Mesenteric fat pad (tissue), 1 donor: ENCODE measurements at places on chromosomes 12 and 14. TPM values are rescaled to one million over a fixed set of nuclear protein-coding genes. Genes with fewer than 3 reads are reported as not detected.

DNA sequence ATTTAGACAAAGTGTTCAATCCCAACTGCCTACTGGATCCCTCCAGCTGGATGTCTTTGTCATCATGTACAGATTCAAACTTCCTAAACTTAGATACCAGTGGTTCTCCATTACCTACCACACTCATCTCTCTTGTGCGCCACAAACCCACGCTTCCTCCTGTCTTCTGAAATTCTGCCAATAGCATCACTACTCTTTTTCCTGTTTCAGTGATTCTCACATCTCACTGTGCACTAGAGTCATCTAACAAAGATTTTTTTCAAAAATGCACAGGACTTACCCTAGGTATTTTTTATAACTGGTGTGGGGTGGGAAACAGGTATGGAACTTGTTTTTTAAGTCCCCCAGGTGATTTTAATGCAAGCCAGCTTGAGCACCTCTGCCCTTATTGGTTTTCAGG lies 5.9 kb downstream of the PSMB5 start:
- no peak for DNase-seq

GRCh38 chr12:53729644-53730043 lies 2.4 kb upstream of the CALCOCO1 start:
- no peak for DNase-seq

DNA sequence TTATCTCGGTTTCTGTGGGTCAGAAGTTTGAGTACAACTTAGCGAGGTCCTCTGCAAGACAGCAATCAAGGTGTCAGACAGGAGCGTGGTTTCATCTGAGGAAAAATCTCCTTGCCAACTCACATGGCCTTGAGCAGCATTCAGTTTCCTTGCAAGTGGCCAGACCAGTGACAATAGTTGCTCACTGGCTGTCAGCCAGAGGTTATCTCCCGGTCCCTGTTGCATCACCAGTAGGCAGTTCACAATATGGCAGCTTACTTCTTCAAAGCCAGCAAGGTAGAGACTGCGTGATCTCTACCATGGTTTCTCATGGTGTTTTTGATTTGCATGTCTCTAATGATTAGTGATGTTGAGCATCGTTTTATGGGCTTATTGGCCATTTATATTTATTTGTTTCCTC lies 143.8 kb upstream of the DAAM1 start:
- no peak for DNase-seq

- DNase-seq = no peak
These were observed 30.0 kb downstream of the SLC39A9 start for GRCh38 chr14:69428289-69428998.

DNA sequence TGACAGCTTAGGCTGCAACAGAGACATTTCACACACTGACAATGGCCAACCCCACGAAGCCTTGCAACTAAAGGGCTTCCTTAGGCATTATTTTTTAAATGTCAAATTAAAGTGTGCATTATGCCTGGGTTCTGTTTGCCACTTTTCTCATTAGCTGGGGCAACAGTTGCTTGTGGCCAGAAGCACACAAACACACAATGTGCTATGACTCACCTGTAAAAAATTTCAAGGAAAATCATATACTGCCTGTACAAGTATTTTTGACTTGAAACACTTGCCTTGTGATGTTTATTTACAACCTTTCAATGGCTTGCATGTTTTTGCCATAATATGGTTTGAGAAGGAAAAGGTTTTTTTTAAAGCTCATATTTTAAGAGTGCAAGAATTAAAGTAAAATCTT lies 1.9 kb downstream of the NTN4 start:
- DNase-seq = no peak

DNA sequence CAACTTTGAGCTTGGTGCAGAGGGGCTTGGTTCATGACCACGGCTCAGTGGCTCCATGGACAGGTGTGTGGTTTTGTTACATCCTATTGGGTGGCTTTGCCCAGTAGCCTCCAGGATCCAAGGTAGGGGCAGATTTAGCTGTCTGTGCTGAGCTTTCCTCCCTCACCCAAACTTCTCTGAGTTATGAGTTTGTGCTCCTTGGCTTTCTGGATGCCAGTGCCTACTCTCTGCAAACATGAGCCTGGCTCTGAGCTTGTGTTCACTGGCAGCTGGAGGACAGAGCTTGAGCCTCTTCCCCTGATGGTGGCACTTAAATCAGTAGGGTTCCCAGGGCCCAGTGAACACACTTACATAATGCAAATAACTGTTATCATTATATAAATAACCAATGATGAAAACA lies 45.3 kb upstream of the HECTD1 start:
- no peak for DNase-seq

Gene IRF2BPL
- total RNA-seq = 51.9 TPM

- no peak for DNase-seq
These were observed 515.7 kb upstream of the ATXN7L3B start for GRCh38 chr12:74021937-74022336.

- DNase-seq = no peak
These were observed 233.8 kb upstream of the GARIN6 start for GRCh38 chr12:99413751-99414150.

Gene NOVA1
- total RNA-seq = 11.7 TPM

GRCh38 chr12:106090591-106091445 lies 47.9 kb downstream of the NUAK1 start:
- no peak for DNase-seq

GRCh38 chr14:94543449-94544124 lies 17.7 kb upstream of the SERPINA4 start:
- DNase-seq = no peak

GRCh38 chr12:68281322-68282077 lies 28.1 kb upstream of the IL22 start:
- no peak for DNase-seq
